ENCODE measurements at places on chromosomes 13 and 19. TPM values are rescaled to one million over a fixed set of nuclear protein-coding genes. Genes with fewer than 3 reads are reported as not detected.

Gene PSG6
- not detected for total RNA-seq

DNA sequence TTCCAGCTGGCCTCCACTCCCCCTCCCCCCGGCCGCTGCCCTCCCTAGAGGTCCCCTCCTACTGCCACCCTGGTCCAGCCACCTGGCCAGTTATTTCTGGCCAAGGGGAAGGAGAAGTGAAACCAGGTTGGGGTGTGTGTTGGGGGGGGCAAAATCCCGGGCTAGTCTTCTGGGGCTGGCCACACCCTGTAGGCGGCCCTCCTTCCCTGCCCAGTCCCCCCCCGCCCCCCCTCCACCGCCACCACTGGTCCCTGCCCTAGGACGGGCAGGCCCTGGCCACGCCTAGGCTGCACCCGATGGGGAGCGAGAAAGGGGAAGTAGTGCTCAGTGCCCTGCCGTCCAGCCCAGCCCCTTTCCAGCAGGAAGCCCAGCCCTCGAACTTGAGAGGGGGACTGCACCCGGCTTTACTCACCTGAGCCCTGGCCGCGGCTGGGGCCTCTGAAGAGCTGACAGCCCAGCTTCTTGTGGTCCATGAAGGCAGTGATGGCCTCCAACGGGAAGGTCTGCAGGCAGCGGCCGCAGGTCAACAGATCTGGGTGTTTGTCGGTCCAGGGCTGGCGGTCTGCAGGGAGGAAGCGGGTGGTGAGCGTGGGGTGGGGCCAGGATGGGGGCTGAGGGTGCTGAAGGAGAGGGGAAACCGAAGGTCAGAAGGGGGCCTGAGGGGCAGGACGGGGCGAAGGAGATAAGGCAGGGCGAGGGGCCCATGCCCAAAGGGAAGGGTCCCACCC lies 813 bp downstream of the ZNF296 start:
- no peak for DNase-seq

GRCh38 chr13:87666831-87667230 lies 4.3 kb upstream of the SLITRK5 start:
- no peak for DNase-seq

- DNase-seq: no peak
Measured at GRCh38 chr13:95254339-95254738, 46.9 kb downstream of the ABCC4 start.

GRCh38 chr19:13835791-13836723 lies 40.8 kb downstream of the ZSWIM4 start:
- no peak for DNase-seq

GRCh38 chr19:47391510-47392223 lies 27.7 kb downstream of the MEIS3 start:
- peak; percentile 75 for DNase-seq

GRCh38 chr19:18007044-18007916 lies 690 bp upstream of the ARRDC2 start:
- DNase-seq: peak; percentile 85

DNA sequence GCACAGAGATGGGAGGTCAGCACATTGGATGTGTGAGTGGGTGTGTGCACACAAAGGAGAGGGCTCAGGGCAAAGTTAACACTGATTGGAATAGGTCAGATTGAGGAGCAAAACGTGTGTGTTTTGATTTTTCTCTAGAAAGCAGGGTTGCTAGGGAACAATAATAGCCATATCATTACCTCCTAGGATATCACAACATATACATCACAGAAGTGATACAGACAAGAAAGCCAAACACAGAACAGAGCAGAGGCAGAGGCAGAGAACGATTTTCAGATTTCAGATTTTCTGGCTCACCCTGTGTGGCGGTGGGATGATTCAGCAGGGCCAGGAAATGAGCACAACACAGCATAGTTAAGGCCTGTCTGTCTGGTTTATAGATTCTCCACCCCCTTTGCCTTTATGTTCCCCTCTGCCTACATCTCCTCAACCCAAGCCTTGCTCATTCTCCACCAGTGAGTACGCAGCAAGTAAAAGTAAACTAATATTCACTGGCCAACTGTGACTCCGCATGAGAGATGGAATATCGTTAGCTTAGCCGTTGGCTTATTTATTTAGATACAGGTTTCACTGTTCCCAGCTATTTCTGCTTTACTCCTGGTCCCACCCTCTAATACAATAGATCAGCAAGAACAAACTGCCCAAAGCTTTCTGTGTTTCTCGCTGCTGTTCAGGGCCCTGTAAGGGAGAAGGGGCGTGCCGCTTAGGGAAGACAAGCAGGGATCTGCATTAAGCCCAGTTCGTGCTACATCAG lies 182.7 kb upstream of the TSC22D1 start:
- no peak for DNase-seq

Gene IZUMO4
- 18.6 TPM for total RNA-seq

- DNase-seq: no peak
Measured at GRCh38 chr13:41162151-41162550, 29.5 kb upstream of the KBTBD6 start.

DNA sequence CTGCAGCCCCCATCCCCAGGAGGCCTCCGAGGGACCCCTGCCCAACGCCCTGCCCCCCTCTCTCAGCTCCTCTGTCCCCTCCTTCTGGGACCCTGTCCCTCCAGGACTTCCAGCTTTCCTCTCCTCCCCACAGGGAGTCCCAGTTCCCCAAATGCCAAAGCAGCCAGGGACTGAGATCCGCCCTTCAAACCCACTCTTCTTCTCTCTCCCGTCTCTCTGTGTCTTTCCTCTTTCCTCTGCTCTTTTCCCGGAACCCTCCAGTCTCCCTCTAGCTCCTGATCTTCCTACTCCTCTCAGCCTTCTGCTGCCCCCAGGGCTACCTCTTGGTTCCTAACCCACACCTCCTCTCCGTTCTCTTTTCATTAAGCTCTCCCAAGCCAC lies 377 bp downstream of the CA11 start:
- no peak for DNase-seq

DNA sequence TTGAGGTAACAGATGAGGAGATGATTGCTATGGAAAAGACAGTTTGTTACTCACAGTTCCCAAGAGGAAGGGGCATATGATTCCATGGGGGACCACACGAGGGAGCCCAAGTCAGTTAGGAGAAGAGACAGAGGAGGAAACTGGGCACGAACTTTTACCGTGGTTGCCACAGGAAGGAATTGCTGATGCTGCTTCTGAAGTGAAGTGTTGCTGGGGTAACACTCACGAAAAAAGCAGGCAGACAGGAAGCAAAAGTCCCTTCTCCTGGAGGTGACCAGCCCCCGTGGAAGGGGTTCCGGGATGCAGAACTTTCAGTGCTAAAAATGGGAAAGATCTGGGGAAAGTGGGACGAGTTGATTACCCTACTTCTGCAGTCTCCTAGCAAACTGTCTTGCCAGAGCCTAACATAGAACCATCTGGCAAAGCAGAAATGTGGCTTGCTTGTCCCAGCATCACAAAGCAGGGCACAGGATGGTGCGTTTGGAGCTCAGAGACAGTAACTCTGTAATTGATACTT lies 35.4 kb upstream of the MAP3K10 start:
- DNase-seq: no peak

- no peak for DNase-seq
Measured at GRCh38 chr19:35729763-35730162, 12.0 kb downstream of the KMT2B start.

Gene SIAH3
- total RNA-seq: 1.9 TPM

GRCh38 chr19:10719466-10719961 lies 1.6 kb downstream of the DNM2 start:
- DNase-seq: no peak

Gene NCCRP1
- not detected for total RNA-seq

GRCh38 chr19:15672580-15673175 lies at the start of gene CYP4F12:
Gene CYP4F12 (plus strand): TSS chr19:15673087. CDS start chr19:15673530, 443 bp downstream.
- peak; percentile 26 for DNase-seq

- DNase-seq: no peak
Measured at GRCh38 chr19:15038294-15038693, 11.0 kb upstream of the CASP14 start.

DNA sequence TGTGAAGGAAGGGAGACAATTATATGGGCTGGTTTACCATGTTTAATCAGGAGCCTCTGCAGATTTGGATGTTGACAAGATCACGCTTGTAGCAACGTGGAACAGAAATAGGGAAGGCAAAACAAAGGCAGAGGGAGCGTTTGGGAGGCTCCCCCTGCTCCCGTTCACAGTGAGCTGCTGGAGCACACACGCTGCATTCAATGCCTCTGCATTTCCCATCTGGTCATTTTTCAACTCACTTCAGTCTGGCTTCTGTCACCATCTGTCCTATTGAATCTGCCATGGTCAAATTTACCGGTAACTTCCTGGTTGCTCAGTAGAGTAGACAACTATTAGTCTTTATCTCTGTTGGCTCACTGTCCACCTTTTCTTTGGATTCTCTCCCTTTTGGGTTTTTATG lies 91.0 kb downstream of the NHLRC3 start:
- no peak for DNase-seq

- no peak for DNase-seq
Measured at GRCh38 chr13:25971047-25971446, 80.8 kb downstream of the SHISA2 start.

All from CD4-positive, alpha-beta memory T cell (primary cell).